GM13976 (cell line): ENCODE measurements at places on chromosomes 2 and 18.

DNA sequence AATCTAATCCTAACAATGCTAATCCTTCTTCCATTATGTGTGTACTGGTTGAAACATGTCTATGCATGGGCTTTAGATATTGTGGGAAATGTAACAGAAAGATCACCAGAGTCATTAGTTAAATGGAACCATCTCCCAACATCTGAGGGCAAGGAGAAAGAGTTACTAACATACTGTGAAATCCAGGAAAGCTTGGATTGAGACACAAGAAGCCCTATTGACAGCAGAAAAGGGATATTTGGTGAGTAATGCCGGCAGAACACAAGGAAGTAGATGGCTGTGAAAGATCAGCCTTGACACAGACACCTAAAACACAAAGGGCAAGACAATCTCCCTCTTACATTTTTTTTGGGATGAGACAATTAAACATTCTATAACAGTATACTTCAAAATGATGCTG lies 28.5 kb upstream of the LAMA1 start:
- DNase-seq: no peak

GRCh38 chr2:236844711-236845110 lies 241.0 kb upstream of the COPS8 start:
- no peak for DNase-seq

GRCh38 chr2:23589739-23590138 lies 204.8 kb downstream of the KLHL29 start:
- DNase-seq: no peak

GRCh38 chr2:101388232-101388631 lies 929 bp upstream of the CREG2 start:
- no peak for DNase-seq
